ENCODE measurements at places on chromosomes 5 and 9.

DNA sequence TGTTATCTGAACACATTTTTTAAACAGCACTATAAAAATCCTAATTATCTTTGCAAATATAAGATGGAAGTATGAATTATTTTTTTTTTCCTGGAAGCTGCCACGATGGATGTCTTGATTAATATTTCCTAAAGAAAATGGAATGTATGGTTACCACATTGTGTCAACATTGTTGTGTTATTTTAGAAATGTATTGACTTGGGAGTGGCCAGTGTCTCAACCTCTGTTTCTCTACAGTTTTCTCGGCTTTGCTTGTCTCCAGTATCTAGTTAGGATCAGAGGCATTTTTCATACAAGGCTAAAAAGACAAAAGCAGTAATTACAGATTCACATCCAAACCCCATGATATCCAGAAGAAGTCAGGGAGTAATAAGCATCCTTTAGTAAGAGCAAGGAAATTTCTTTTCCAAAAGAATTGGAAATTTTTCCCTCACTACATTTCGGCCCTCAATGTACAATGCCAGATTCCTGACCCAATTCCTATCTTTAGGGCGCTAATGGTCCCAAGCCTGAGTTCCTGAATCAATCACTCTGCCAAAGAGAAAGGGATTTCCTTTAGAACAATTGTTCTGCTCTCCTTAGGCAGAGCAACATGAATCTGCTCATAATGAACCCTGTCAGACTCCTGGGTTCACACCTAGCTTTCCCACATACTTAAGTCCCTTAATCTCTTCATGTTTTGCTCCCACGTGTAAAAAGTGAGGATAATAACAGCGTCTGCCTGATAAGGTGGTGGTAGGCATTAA, 111.7 kb downstream of the EDIL3 start:
- no peak overlapping the region for H3K27ac ChIP-seq
- no peaks in the 10 kb centered on the region for H3K36me3 ChIP-seq
- peaks cover under 1% of the 10 kb centered on the region for H3K4me1 ChIP-seq
- no peaks in the 10 kb centered on the region for H3K27me3 ChIP-seq
- H3K4me3 ChIP-seq: no peak overlapping the region
- DNase-seq: no peak

DNA sequence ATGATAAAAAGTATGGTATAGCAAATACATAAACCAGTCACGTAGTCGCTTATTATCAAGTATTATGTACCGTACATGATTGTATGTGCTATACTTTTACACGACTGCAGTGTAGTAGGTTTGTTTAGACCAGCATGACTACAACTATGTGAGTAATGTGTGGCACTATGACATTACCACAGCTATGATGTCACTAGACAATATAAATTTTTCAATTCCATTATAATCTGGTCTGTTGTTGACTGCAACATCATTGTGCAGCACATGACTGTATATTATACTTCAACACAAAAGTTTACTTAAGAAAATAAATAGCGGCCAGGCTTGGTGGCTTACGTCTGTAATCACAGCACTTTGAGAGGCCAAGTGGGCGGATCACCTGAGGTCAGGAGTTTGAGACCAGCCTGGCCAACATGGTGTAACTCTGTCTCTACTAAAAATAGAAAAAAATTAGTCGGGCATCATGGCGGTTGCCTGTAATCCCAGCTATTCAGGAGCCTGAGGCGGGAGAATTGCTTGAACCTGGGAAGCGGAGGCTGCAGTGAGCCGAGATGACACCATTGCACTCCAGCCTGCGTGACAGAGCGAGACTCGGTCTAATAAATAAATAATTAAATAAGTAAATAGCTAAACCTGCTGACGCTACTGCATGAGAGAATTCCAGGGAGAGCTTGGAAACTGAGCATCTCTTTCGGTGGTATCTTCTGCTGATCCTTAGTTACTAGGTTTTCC, 24.6 kb upstream of the JADE2 start:
- peaks cover 34% of the 10 kb centered on the region for H3K4me1 ChIP-seq
- H3K4me3 ChIP-seq: no peak overlapping the region
- DNase-seq: no peak
- H3K27ac ChIP-seq: no peak overlapping the region

DNA sequence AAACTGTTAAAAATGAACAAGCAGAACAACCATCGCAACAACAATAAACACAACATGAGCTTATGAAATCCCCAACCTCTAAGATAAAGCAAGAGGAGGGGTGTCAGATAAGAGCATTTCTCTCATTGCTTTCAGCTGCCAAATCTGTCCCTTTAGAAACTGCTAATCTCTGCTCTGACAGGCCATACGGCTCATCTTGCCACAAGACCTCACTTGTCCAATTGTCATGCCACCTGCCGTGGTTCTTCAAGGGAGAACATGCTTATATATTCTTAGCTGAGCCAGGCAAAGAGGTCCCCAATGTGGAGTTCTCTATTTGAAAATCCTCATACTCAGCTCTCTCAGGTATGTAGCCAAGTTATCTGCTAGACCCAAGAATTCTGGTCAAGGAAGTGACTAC, 405.0 kb upstream of the TNC start:
- no peak overlapping the region for H3K27ac ChIP-seq
- peaks cover 3% of the 10 kb centered on the region for H3K27me3 ChIP-seq
- DNase-seq: no peak
- H3K4me3 ChIP-seq: no peak overlapping the region

- H3K4me1 ChIP-seq: no peaks in the 10 kb centered on the region
- no peak overlapping the region for H3K4me3 ChIP-seq
- no peak for DNase-seq
- no peaks in the 10 kb centered on the region for H3K36me3 ChIP-seq
These were observed 28.6 kb upstream of the SLCO4C1 start for GRCh38 chr5:102324714-102325113.

DNA sequence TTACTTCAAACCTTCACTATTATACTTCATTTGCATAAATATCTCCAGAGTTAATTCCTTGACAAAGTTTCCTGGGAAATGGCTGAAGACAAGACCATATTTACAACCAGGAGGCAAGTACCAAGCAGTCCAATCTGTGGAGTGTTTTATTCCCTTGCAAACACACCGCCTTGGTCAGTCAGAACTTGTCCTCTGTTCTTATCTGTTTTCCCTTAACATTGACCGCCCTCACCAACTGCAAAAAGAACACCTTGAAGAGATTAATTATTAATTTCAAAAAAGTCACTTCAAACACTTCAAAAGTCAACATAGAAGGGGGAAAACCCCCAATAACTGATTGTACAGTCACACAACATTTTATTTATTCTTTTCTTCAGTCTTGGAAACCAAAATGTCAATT, 269.0 kb upstream of the RGMB start:
- H3K4me1 ChIP-seq: peaks cover 13% of the 10 kb centered on the region
- no peak overlapping the region for H3K27ac ChIP-seq
- H3K27me3 ChIP-seq: no peaks in the 10 kb centered on the region
- DNase-seq: no peak
- H3K36me3 ChIP-seq: no peaks in the 10 kb centered on the region
- no peak overlapping the region for H3K4me3 ChIP-seq

DNA sequence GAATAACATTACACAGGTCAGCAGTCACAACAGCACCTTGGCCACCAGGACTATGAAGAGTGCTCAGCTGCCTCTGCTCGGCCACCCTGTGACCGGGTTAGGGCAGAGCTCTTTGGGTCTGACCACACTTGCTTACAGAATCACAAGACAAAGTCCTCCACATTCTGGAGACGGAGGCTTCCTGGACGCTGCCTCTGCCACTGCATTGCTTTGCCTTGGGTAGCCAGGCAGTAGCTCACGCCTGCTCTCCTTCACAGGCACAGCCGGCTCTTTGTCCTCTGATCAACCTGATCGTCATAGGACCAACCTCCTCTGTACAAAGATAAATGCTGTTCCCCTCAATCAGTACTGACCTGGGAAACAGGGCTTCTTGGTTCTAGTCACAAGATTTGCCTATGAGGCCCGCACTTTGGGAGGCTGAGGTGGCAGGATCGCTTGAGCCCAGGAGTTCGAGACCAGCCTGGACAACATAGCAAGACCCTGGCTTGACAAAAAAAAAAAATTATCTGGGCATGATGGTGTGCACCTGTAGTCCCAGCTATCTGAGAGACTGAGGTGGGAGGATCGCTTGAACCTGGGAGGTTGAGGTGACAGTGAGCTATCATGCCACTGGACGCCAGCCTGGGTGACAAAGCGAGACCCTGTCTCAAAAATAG, 128.4 kb upstream of the IER5L start:
- no peak for DNase-seq
- H3K4me1 ChIP-seq: peaks cover 7% of the 10 kb centered on the region
- H3K4me3 ChIP-seq: no peak overlapping the region

DNA sequence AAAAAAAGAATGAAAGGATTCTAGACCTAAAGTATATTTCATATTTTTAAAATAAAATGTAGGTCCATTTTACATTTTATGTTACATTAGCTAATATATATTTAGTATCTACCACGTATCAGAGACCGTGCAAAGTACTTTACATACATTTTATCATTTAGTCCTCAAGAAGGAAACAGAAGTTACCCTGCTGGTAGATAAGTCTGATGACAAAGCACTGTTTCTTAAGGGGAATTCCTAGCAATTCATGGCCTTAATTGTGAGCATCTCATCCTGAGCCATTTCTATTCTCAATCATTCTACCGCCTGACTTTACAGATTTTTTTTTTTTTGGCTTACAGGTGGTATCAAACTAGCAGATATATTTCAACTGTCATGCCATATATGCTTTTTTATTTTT, 367.7 kb downstream of the PRELID2 start:
- peaks cover 44% of the 10 kb centered on the region for H3K4me1 ChIP-seq
- H3K27me3 ChIP-seq: peaks cover 3% of the 10 kb centered on the region
- DNase-seq: no peak
- H3K27ac ChIP-seq: no peak overlapping the region
- H3K4me3 ChIP-seq: no peak overlapping the region

GRCh38 chr9:114316605-114317230, 6.2 kb upstream of the ORM1 start:
- H3K4me3 ChIP-seq: no peak overlapping the region
- no peak for DNase-seq
- peaks cover 3% of the 10 kb centered on the region for H3K4me1 ChIP-seq
- H3K27ac ChIP-seq: no peak overlapping the region
- H3K27me3 ChIP-seq: peaks cover 6% of the 10 kb centered on the region

DNA sequence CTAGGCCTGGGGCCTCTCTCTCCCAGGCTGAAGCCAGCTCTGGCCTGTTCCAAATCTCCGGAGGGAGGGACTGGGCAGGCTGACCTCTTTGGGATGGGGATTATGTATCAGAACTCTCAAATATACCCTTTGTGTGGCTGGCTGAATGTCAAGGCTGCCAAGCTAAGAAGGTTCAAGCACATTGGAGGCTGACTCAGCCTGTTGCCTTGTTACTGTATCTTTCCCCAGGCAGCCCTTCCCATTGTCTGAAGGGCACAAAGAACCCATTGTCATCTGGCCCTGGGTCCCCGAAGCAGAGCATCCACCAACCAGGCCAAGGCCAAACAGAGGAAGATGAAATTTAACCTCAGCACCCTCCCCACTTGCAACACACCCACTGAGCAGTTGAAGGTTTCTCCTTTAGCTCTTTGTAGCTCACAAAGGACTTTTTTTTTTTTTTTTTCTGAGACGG, 7.3 kb upstream of the SPARC start:
- H3K27me3 ChIP-seq: peaks cover 4% of the 10 kb centered on the region
- H3K27ac ChIP-seq: peak overlapping the region; percentile 63
- DNase-seq: no peak
- no peak overlapping the region for H3K4me3 ChIP-seq
- peaks cover 75% of the 10 kb centered on the region for H3K4me1 ChIP-seq

Data from HFFc6 (cell line).